Suprapubic skin (tissue), 4 donors: ENCODE measurements at places on chromosomes 1 and 21.

DNA sequence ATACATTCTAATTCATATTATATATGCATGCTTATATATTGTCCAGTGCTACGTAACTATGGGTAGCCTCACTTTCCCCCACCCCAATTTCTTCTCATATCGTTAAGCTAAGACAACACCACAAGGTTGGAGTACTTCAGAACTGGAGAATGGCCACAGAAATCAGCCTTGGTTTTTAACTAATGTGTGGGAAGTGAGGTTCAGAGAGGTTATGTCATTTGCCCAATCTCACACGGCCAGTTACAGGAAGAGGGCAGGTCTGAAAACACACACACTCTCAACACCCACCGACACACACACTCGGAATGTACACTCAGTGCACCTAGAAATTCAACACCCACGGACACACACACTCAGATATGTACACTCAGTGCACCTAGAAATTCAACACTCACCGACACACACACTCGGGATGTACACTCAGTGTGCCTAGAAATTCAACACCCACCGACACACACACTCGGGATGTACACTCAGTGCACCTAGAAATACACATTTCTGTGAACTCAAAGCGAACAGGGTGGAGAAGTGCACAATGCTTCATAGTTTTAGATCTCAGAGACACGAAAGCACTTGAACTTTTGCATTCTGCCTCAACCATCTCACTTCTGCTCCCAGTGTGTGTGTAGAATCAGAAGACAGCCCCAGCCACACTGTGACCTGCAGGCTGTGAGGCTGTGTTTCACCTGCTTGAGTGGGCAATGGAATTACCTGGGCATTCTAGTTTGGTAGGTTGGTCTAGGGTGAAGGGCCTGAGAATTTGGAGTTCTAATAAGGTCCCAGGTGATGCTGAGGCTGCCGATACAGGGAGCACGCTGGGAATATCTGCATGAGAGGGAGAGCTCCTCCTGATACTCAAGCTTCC, 170.4 kb downstream of the CLIC6 start:
- DNase-seq, result no peak

DNA sequence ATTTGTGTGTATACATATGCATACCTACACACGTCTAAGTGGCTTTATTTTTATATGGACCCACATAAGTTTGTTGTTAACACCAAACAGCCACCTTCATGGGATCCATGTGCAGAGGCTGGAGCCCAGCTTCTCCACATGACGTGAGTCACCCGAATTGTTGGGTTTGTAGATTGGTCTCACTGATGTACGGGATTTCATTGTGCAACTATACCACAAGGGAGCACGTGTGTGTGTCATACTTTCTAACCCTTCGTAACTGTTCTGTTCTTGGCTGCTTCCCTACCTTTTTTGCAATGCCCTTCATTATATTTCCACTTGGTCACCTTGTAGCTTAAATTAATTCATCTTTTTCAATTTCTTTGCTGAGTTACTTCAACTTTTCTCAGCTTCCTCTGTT, 21.0 kb downstream of the SPRTN start:
- DNase-seq, result peak; percentile 69

DNA sequence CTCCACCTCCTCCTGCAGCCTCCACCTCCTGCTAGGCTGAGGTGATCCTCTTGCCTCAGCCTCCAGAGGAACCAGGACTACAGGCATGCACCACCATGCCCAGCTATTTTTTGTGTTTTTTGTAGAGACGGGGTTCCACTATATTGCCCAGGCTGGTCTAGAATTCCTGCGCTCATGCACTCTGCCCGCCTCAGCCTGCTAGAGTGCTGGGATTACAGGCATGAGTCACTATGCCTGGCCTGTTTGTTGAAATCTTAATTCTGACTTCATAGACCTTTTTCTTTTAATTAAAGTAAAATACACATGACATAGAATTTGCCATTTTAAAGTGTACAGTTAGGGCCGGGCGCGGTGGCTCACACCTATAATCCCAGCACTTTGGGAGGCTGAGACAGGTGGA, 42.7 kb downstream of the FAAP20 start:
- DNase-seq, result no peak

GRCh38 chr21:28345934-28346333, 646.7 kb downstream of the LTN1 start:
- no peak for DNase-seq

GRCh38 chr1:29417147-29417858, 181.0 kb downstream of the PTPRU start:
- DNase-seq, result no peak

GRCh38 chr1:39915499-39916129, 13.9 kb upstream of the MYCL start:
- DNase-seq, result no peak

DNA sequence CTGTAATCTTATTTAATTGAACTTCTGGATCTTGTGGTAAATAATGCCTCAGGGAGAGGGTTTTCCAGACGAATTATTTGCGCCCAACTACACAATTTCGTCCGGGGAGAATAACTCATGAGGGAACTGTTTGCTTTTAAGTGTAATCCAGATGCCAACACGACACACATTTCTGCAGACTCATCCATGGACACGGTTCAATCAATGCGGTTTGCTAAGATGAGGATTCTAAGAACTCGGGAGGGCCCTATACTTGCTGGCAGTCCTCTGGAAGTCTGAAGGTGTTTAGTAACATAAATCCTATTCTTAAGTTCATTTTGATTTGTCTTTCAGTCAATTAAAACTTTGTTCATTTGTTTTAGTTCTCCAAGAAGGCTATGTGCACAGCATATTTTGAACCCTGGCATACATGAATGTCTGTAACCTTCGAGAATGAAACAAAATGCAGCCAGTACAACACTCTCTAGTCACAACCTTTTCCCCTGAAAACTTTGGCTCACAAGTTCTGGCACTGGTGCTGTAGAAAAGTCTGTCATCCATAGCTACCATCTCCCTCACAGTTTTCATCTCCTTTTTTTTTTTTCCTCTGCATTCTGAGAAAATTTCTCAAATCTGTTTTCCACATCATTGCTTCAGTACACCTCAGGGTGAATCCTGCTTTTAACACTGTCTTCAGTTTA, 38.8 kb downstream of the DIPK1A start:
- no peak for DNase-seq

GRCh38 chr1:231233735-231234417, 7.1 kb upstream of the GNPAT start:
- DNase-seq, result no peak

DNA sequence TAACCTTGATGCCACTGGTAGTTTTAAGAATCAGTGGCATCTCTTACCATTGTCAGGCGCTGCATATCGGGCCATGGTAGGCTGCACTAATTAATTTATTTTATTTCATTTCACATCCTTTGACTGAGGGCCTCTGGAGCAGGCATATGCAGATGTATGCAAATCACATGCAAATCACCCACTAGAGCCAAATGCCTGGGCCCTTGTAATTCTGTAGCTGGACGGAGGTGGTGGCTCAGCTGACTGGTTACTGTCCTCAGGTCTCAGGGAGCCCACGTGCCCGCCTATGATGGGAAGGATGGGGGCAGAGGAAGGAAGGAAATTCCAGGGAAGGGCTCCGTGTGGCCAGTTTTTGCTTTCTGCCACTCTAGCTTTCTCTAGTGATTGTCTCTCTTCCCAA, 122.7 kb downstream of the IGSF21 start:
- no peak for DNase-seq

GRCh38 chr1:4004635-4005430, 104.8 kb upstream of the C1orf174 start:
- no peak for DNase-seq

- no peak for DNase-seq
Measured at GRCh38 chr1:92442351-92442750, 44.4 kb downstream of the GFI1 start.

DNA sequence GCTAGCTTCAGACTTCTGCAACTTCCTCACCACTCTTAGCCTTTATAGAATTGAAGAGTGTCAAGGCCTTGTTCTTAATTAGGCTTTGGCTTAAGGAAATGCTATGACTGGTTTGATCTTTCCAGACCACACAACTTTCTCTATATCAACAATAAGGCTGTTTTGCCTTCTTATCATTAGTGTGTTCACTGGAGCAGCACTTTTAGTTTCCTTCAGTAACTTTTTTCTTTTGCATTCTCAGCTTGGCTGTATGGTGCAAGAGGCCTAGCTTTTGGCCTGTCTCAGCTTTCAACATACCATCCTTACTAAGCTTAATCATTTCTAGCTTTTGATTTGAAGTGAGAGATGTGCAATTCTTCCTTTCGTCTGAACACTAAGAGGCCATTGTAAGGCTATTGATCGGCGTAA, 8.6 kb downstream of the PRKACB start:
- no peak for DNase-seq

DNA sequence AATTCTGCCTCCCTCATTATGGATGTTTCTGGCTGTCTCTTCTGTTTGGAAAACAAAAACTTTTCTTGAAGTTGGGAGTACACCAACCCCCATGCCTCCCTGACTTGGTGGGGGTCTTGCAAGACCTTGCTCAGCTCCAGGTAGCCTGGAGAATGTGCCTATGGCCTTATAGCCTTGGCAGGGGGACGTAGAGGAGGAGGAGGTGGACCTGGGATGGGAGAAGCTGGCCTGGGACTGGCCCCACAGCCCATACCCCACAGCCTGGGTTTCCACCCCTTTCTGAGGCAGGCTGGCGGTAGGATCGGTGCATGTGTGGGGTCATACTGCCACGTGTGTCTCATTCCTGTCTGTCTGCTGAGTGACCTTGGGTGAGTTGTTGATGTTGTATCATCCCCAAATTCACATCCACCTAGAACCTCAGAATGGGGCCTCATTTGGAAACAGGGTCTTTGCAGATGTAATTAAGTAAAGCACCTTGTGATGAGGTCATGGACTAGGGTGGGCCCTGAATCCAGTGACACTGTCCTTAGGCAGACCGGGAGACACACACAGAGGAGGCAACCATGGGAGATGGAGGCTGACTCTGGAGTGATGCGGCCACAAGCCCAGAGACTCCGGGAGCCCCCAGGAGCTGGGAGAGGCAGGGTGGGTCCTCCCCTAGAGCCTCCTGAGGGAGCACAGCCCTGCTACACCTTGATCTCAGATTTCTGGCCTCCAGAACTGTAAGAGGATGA, 18.5 kb downstream of the OBSCN start:
- DNase-seq, result no peak

DNA sequence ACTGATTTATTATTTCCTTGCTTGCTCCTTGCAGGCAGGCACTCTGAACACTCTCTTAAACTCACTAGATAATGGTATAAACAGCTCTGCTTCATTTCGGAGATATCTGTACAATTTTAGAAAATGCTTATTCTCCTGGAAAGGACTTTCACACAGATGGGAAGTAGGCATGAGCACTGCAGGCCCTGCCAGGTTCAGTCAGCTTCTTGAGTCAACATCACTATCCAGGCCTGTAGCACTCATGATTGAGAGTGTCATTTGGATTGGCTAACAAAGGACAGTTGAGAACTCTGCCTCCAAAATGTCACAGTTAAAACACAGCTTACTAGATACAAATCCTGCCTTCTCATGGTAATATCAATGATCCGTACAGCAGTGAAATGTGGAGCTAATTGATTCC, 181.9 kb downstream of the CYYR1 start:
- DNase-seq, result no peak

GRCh38 chr1:194866153-194866552, 1679.7 kb upstream of the B3GALT2 start:
- DNase-seq, result no peak

DNA sequence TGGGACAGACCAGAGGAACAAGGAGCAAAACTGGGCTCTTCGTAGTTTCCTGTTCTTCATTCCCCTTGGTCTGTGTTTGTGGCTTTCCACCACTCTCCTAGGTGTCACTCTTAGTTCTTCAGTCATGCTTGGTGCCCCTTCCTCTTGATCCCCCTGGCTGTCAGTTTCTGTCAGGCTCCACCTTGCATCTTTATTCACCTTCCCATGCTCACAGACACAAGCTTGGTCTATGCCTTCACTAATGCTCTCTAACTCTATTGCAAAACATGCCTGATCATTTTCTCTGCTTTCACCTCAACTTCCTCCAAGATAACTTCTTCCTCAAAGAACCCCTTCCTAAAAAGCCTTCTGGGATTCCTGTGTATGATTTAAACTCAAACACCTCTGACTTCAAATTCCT, 122.9 kb downstream of the GLUL start:
- no peak for DNase-seq

DNA sequence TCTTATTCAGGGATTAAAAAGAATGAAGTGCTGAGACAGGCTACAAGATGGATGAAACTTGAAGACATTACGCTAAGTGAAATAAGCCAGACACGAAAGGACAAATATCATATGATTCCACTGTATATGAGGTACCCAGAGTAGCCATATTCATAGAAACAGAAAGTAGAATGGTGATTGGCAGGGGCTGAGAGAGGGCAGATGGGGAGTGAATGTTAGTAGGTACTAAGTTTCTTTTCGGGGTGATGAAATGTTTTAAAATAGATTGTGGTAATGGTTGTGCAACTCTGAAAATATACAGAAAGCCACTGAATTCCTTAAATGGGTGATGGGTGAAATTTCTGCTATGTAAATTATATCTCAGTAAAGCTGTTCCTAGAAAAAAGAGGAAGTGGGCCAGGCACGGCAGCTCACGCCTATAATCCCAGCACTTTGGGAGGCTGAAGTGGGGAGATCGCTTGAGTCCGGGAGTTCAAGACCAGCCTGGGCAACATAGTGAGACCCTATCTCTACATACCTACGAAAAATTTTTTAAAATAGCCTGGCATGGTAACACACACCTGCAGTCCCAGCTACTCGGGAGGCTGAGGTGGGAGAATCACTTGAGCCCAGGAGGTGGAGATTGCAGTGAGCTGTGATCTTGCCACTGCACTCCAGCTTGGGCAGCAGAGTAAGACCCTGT, 15.9 kb downstream of the SLC27A3 start:
- no peak for DNase-seq

GRCh38 chr1:228478912-228479711, 8.1 kb upstream of the RNF187 start:
- DNase-seq, result no peak

DNA sequence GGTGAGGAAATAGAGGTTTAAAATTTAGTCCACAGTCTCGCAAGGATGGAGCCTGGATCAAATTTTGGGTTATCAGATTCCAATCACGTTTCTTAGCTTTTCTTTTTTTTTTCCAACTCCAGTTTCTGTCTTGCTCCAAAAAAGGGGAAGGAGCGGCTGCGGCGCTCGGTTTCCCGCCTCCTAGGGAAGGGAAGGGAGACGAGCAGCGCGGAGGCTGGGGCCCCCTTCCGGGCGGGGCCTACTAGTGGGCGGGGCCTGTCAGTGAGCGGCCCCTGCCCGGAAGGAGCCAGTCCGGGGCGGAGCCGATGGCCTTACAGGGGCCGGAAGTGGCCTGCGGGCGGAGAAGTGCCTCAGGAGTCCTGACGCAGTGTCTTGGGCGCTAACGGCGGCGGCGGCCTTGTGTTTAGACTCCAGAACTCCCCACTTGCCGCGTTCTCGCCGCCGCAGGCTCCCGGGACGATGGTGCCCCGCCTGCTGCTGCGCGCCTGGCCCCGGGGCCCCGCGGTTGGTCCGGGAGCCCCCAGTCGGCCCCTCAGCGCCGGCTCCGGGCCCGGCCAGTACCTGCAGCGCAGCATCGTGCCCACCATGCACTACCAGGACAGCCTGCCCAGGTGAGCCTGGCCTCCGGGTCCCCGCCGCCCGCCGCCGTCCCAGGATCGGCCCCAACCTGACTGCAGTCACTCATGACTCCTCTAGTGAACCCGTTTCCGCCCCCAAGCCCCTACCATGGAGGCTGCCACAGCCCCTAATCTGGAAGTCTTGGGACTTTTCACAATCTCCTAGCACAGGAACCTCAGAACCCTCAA, at the start of gene CPT2:
Gene CPT2 (plus strand): TSS at position 340 of the 806 bp plus-strand sequence. CDS start 120 bp downstream, at position 460.
- peak; percentile 97 for DNase-seq
